Right renal pelvis (tissue), 4 donors: ENCODE measurements at places on chromosomes 4 and X. TPM values are rescaled to one million over a fixed set of nuclear protein-coding genes. Genes with fewer than 3 reads are reported as not detected.

Gene TRMT44
- polyA plus RNA-seq, result 14.8 TPM

Gene KDR
- polyA plus RNA-seq, result 57.8 TPM

Gene NIPAL1
- polyA plus RNA-seq, result 8.7 TPM

Gene FAM184B
- 0.53 TPM for polyA plus RNA-seq

Gene GK
- 129 TPM for polyA plus RNA-seq

Gene RRH
- 0.46 TPM for polyA plus RNA-seq

Gene SH3D19
- 27.5 TPM for polyA plus RNA-seq

Gene ZCCHC4
- polyA plus RNA-seq, result 14.0 TPM

Gene APLN
- polyA plus RNA-seq, result 6.0 TPM

Gene MMRN1
- polyA plus RNA-seq, result 3.0 TPM

Gene CXorf49B
- not detected for polyA plus RNA-seq

Gene RTL9
- polyA plus RNA-seq, result 0.30 TPM

Gene PAGE4
- 1.5 TPM for polyA plus RNA-seq

Gene UCP1
- polyA plus RNA-seq, result 0.30 TPM

Gene KLF8
- polyA plus RNA-seq, result 5.0 TPM

Gene GRSF1
- 118 TPM for polyA plus RNA-seq

Gene HCCS
- 28.7 TPM for polyA plus RNA-seq

Gene CT47A1
- not detected for polyA plus RNA-seq

Gene AKAP4
- polyA plus RNA-seq, result 0.14 TPM

Gene ADH4
- polyA plus RNA-seq, result 0.24 TPM

Gene S100P
- 30.4 TPM for polyA plus RNA-seq

Gene FAM47A
- polyA plus RNA-seq, result not detected

Gene LAMP2
- polyA plus RNA-seq, result 189 TPM

Gene KLHL2
- 18.5 TPM for polyA plus RNA-seq

Gene IL21
- not detected for polyA plus RNA-seq

Gene DCX
- 2.4 TPM for polyA plus RNA-seq

Gene ARHGAP4
- 28.8 TPM for polyA plus RNA-seq

Gene CSN3
- 0.06 TPM for polyA plus RNA-seq

Gene SMR3B
- polyA plus RNA-seq, result not detected

Gene GRIA2
- 1.6 TPM for polyA plus RNA-seq

Gene TMPRSS11B
- 0.09 TPM for polyA plus RNA-seq

Gene GPRASP2
- 40.2 TPM for polyA plus RNA-seq

Gene IL13RA2
- polyA plus RNA-seq, result 2.6 TPM

Gene UGT2B15
- 0.13 TPM for polyA plus RNA-seq

Gene CXCL5
- 0.19 TPM for polyA plus RNA-seq

Gene SHOX
- 0.08 TPM for polyA plus RNA-seq

Gene ZNF157
- polyA plus RNA-seq, result 1.1 TPM

Gene NOX1
- 0.42 TPM for polyA plus RNA-seq

Gene CYBB
- polyA plus RNA-seq, result 13.9 TPM

Gene DMRTC1
- 0.56 TPM for polyA plus RNA-seq

Gene VCX2
- polyA plus RNA-seq, result not detected

Gene SPON2
- polyA plus RNA-seq, result 18.3 TPM

Gene LGI2
- 30.6 TPM for polyA plus RNA-seq

Gene GEMIN8
- 34.0 TPM for polyA plus RNA-seq
